Cardiac septum (tissue), 1 donor: ENCODE measurements at places on chromosomes 11 and 22. TPM values are rescaled to one million over a fixed set of nuclear protein-coding genes. Genes with fewer than 3 reads are reported as not detected.
A peak's percentile ranks its signal among the peaks of the same experiment; 100 is the strongest.

- no peak for DNase-seq
These were observed 6.1 kb upstream of the ARAP1 start for GRCh38 chr11:72758304-72758689.

Gene ST14
- total RNA-seq: 0.65 TPM

DNA sequence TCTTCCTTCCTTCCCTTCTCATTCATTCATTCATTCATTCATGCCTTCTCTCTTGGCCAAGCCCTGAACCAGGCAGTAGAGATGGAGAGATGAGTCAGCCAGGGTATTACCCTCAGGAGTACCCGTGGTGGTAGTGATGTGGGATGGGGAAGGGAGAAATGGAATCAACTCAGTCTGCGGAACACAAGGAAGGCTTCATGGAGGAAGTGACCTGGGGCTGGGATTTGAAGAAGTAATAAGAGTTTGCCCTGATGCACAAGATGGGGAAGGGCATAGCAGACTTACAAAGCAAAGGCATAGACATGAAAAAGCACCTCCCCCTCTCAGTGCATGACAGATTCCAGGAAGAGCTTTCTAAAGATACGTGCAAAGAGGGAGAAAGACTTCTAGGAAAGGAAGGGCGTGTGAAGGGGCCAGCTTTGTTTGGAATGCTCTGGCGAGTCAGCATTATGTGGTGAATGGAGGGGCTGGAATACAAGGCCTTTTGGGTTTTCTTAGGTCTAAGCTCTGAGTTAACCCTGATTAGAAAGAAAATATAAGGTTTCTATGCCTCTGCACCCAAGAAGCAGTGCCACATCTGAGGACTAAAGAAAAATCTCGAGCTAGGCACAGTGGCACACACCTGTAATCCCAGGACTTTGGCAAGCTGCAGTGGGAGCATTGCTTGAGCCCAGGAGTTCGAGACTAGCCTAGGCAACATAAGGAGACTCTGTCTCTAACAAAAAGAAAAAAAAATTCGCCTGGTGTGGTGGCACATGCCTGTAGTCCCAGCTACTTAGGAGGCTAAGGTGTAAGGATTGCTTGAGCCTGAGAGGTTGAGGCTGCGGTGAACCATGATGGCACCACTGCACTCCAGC lies 36.4 kb upstream of the ACER3 start:
- peak; percentile 63 for DNase-seq

- DNase-seq: no peak
These were observed 25.3 kb upstream of the SLC35C1 start for GRCh38 chr11:45779602-45780001.

Gene ENTHD1
- not detected for total RNA-seq

- DNase-seq: no peak
These were observed 21.6 kb downstream of the IMMP1L start for GRCh38 chr11:31487848-31488247.

Gene P2RY6
- 6.9 TPM for total RNA-seq

GRCh38 chr11:42043312-42043711 lies 583.9 kb upstream of the LRRC4C start:
- no peak for DNase-seq

Gene OR4D5
- not detected for total RNA-seq

DNA sequence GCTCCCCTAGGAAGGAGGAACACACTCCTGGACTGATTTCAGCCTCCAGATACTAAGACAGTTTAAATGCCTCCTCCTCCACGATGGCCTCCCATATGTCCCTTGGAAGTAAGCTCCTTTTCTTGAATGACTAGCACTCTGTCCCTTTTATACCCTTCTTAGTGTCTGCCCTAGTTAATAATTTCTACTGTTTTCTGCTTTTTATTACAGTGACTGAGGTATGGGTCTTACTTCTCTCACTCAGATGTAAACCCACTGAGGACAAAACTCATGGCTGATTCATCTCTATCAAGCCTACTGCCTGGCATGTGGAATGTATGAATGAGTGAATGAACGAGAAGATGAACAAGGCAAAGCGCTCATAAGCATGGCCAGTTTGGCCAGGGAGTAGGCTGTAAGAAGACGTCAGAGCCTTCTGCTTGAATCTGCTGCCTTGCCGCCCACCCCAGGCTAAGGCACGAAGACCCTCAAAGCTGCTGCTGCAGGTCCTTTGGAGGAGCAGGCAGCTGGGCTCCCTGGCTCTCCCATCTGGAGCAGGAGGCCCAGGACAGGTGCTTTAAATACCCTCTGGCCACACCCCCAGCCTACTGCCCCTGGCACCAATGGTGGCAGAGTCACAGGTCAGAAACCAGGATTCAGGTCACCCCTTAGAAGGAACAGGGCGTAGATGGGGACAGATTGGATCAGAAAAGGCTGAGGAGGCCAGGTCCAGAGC lies 8.2 kb upstream of the PGA3 start:
- no peak for DNase-seq

DNA sequence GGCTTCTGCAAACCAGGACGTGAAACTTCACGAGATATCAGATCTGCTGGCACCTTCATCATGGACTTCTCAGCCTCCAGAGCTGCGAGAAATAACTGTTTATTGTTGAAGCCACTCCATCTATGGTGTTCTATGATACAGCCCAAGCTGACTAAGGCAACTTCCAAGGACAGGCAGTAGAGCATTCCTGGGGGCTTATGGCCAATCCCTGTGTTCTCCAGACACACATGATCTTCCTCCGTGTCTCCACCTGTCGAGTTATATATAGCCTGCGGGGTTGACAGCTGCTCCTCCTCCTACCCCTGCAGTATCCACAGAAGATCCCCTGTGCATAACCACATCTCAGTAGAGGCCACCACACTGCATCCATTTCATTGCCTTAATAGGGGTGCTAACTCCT lies 11.0 kb downstream of the TP53AIP1 start:
- no peak for DNase-seq

Gene CEP126
- 1.5 TPM for total RNA-seq

GRCh38 chr11:134385774-134386565 lies 26.1 kb downstream of the B3GAT1 start:
- no peak for DNase-seq

Gene HTR3B
- not detected for total RNA-seq

GRCh38 chr22:34784056-34784455 lies 281.9 kb upstream of the ISX start:
- DNase-seq: no peak

GRCh38 chr22:49019737-49020713 lies 807.6 kb downstream of the BRD1 start:
- peak; percentile 31 for DNase-seq

- no peak for DNase-seq
These were observed 88.1 kb downstream of the TP53I11 start for GRCh38 chr11:44862558-44863101.

Gene TTC36
- 0.62 TPM for total RNA-seq

GRCh38 chr11:13635804-13636203 lies 32.7 kb upstream of the FAR1 start:
- no peak for DNase-seq

GRCh38 chr11:88300888-88301487 lies 36.5 kb downstream of the CTSC start:
- DNase-seq: no peak

- no peak for DNase-seq
These were observed 479.0 kb downstream of the BRD1 start for GRCh38 chr22:49348631-49349030.

- no peak for DNase-seq
These were observed 10.3 kb downstream of the TTC28 start for GRCh38 chr22:28669387-28669786.

GRCh38 chr22:45227645-45228400 lies 12.9 kb downstream of the KIAA0930 start:
- DNase-seq: no peak

- no peak for DNase-seq
These were observed 566.2 kb downstream of the TBC1D22A start for GRCh38 chr22:47328550-47329243.

Gene SLCO2B1
- total RNA-seq: 14.3 TPM

Gene ART5
- total RNA-seq: 1.4 TPM

Gene RIMBP3B
- total RNA-seq: 0.08 TPM

GRCh38 chr11:46149342-46149741 lies 28.1 kb upstream of the PHF21A start:
- no peak for DNase-seq

DNA sequence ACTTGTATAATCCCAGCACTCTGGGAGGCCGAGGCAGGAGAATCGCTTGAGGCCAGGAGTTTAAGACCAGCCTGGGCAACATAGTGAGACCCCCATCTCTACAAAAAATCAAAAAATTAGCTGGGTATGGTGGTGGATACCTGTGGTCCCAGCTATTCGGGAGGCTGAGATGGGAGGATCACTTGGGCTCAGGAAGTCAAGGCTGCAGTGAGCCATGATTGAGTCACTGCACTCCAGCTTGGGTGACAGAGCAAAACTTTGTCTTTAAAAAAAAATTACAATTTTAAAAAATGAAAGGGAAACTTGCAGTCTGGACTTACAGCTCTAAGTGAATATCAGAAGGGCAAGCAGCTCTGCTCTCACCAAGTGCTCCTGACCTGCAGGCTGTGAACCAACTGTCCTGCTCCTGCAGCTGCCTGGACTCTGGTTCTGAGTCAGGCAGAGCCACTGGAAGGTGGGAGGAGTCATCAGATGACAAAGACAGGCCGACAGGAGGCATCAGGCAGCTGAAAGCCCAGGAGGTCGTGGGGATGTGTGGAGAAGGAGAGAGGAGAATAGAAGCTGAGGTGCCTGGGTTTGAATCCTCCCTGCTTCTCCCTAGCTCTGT lies 9.6 kb downstream of the SMTNL1 start:
- no peak for DNase-seq

Gene C22orf31
- not detected for total RNA-seq

GRCh38 chr22:49308300-49308699 lies 519.4 kb downstream of the BRD1 start:
- DNase-seq: no peak

Gene SCGB1D2
- not detected for total RNA-seq

Gene CDON
- 4.4 TPM for total RNA-seq

- no peak for DNase-seq
These were observed 29.4 kb upstream of the UBASH3B start for GRCh38 chr11:122625976-122626665.

Gene APOA5
- not detected for total RNA-seq

DNA sequence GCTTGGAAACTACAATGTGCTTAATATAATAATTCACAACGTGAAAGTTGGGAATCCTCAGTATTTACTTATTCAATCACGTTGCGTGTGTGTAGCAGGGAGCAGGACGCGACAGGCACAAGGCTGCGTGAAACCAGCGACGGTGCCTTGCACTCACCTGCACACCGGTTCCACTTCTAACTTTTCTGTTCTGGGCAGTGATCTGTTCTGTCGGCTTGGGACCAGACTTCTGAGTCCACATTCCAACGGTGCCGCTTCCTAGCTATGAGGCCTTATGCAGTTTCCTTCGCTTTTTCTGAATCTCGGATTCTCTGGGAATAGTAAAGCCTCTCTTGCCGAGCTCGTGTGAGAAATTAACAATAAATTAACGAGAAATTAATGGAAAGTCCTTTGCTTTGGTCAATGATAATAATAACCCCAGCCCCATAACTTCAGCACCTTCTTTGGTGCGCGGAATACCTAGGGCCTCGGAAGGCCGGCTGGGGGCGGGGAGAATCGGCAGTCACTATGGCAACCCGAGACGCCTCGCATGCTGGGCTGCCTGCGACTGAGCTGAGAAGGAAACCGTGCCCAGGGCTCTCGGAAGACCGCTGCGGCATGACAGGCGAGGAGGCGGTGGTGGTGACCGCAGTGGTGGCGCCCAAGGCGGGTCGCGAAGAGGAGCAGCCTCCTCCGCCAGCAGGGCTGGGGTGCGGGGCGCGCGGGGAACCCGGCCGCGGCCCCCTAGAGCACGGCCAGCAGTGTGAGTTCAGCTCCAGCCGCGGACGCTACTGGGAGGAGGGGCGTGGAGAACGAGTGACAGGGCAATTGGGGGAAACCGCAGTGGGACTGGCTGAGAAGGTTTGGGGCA lies at the start of gene C11orf97:
Gene C11orf97, plus strand, starts transcription at position 530 of the 850 bp plus-strand sequence. Its CDS starts 68 bp downstream, at position 598.
- DNase-seq: peak; percentile 85

Gene CHST1
- 2.6 TPM for total RNA-seq

GRCh38 chr11:124961972-124962609 lies 8.1 kb downstream of the CCDC15 start:
- no peak for DNase-seq

Gene RASSF10
- 0.08 TPM for total RNA-seq

Gene CCDC116
- 0.43 TPM for total RNA-seq
